Airway epithelial cell (primary cell): ENCODE measurements at places on chromosomes 4 and X. TPM values are rescaled to one million over a fixed set of nuclear protein-coding genes. Genes with fewer than 3 reads are reported as not detected.

The CTPS2 gene
- 9.3 and 11.4 TPM in 2 replicates for total RNA-seq

The SERTM2 gene
- total RNA-seq = not detected in 2 replicates

The LDB2 gene
- not detected in 2 replicates for total RNA-seq

The SAT1 gene
- total RNA-seq = 819 and 1,194 TPM in 2 replicates

The JAKMIP1 gene
- total RNA-seq = not detected in 2 replicates

The XPNPEP2 gene
- not detected in 2 replicates for total RNA-seq

The EREG gene
- 21.3 and 33.1 TPM in 2 replicates for total RNA-seq

The GAGE12H gene
- not detected in 2 replicates for total RNA-seq

The FAM241A gene
- 1.4 and 2.4 TPM in 2 replicates for total RNA-seq

The GAGE12J gene
- not detected in 2 replicates for total RNA-seq
